GM23248 (cell line): ENCODE measurements at places on chromosomes 1 and 21. TPM values are rescaled to one million over a fixed set of nuclear protein-coding genes. Genes with fewer than 3 reads are reported as not detected.

Gene TIE1
- total RNA-seq = not detected in 2 replicates

DNA sequence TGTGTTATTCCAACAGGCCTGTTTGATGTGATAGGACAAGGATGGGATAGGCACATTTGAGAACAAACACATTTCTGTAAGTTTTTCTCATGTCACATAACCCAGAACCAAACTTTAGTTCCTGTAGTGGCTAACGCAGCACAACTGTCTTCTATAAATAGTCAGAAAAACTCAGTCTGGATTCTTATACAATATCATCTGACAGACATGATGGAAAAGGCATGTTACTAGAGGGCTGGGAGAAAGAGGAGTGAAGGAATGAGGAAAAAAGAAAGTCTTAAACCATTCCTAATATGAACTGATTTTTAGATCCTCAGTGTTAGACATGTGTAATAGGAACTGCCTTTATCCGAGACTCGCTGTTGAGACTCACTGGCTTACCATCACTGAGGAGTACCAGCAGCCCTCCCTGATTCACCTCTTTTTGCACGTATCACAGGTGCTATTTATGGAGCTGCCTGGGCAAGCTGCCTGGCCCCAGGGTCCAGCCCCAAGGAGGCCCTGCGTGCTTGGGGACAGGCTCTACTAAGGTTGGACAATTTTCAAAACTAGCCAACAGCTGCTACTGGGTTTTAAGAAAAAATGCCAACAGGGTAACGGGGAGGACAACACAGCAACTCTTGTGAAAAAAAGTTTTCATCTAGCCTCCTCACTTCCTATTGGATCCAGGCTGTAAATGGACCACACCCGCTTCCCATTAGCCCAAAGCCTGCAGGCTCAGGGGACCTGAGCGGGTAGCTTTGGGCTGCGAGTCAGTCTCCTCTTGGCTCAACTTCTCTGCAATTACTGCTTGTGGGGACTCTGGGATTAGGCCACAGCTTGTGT lies 30.7 kb upstream of the SERBP1 start:
- DNase-seq = peak; percentile 47
- no peak overlapping the region for H3K4me3 ChIP-seq
- H3K36me3 ChIP-seq = no peaks in the 10 kb centered on the region
- H3K4me1 ChIP-seq = no peaks in the 10 kb centered on the region; the same call in 1 of the 2 replicates
- no peak overlapping the region for H3K27ac ChIP-seq

Gene RCSD1
- 0.22 TPM in 1 of 2 replicates, not detected in the other for total RNA-seq

DNA sequence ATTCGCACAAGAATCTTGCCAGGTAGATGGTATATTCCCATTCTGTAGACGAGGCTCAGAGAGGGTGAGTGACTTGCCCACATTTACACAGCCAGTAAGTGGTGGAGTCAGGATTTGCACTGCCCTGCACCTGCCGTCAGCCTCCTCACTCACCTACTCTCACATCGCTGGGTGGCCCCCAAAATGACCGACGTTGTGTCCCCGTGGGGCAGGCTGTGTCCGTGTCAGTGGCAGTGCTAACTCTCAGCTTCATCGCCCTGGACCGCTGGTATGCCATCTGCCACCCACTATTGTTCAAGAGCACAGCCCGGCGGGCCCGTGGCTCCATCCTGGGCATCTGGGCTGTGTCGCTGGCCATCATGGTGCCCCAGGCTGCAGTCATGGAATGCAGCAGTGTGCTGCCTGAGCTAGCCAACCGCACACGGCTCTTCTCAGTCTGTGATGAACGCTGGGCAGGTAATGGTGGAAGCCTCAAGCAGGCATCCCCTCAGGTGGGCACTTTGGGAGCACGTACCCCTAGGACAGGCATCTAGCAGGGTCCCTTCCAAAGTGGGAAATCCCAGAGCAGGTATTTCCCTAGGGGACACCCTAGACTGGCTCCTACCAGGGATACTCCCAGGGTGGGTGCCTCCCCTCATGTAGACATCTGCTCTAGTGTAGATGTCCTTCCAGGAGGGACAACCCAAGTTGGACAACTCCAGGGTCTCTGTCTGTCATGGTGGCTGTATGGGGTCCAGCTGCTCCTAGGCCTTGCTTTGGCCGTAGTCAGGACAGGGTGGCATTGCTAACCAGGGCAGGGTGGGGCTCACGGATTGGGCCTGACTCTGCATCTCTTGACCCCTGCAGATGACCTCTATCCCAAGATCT lies 3.4 kb downstream of the HCRTR1 start:
- DNase-seq = no peak
- no peaks in the 10 kb centered on the region for H3K36me3 ChIP-seq
- no peaks in the 10 kb centered on the region for H3K27me3 ChIP-seq
- H3K4me3 ChIP-seq = no peak overlapping the region
- peaks cover 3% of the 10 kb centered on the region for H3K4me1 ChIP-seq

Gene CD1B
- not detected in 2 replicates for total RNA-seq

GRCh38 chr1:58576325-58576726 lies 726 bp downstream of the TACSTD2 start:
- H3K4me1 ChIP-seq = no peaks in the 10 kb centered on the region
- peak; percentile 50 for DNase-seq
- no peaks in the 10 kb centered on the region for H3K36me3 ChIP-seq
- H3K4me3 ChIP-seq = peak overlapping the region; percentile 53
- no peaks in the 10 kb centered on the region for H3K27me3 ChIP-seq
- H3K27ac ChIP-seq = no peak overlapping the region

GRCh38 chr1:6586404-6586816 lies 6.6 kb downstream of the ZBTB48 start:
- H3K27me3 ChIP-seq = no peaks in the 10 kb centered on the region
- H3K27ac ChIP-seq = no peak overlapping the region
- H3K4me3 ChIP-seq = no peak overlapping the region
- H3K4me1 ChIP-seq = no peaks in the 10 kb centered on the region
- no peak for DNase-seq

DNA sequence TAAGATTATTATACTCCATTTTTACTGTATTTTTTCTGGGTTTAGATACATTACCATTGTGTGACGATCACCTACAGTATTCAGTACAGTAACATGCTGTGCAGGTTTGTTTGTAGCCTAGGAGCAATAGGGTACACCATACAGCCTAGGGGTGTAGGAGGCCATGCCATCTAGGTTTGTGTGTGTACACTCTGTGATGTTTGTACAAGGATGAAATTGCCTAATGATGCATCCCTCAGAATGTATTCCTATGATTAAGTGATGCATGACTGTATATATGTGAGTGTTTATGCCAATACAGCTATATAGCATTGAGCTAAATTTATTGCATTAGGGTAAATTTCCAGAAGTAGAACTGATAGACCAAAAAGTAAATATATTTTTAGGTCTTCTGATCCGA lies 23.3 kb downstream of the TUFT1 start:
- peaks cover 3% of the 10 kb centered on the region; the same call in 1 of the 2 replicates for H3K4me1 ChIP-seq
- no peak overlapping the region for H3K27ac ChIP-seq
- no peak for DNase-seq

GRCh38 chr21:31198575-31198974 lies 145.5 kb downstream of the TIAM1 start:
- peak; percentile 74 for DNase-seq
- H3K4me3 ChIP-seq = no peak overlapping the region
- no peak overlapping the region for H3K27ac ChIP-seq
- peaks cover 30% of the 10 kb centered on the region for H3K4me1 ChIP-seq
- no peaks in the 10 kb centered on the region for H3K36me3 ChIP-seq

GRCh38 chr1:227929751-227930472 lies 17.8 kb downstream of the WNT9A start:
- H3K27ac ChIP-seq = no peak overlapping the region
- H3K4me3 ChIP-seq = no peak overlapping the region
- no peaks in the 10 kb centered on the region for H3K4me1 ChIP-seq

- H3K4me3 ChIP-seq = no peak overlapping the region
- DNase-seq = peak; percentile 86
- no peaks in the 10 kb centered on the region for H3K36me3 ChIP-seq
- H3K4me1 ChIP-seq = peaks cover 15% of the 10 kb centered on the region
These were observed 16.2 kb downstream of the TTC39A start for GRCh38 chr1:51313961-51314777.

GRCh38 chr1:42133809-42134526 lies 19.2 kb upstream of the GUCA2B start:
- H3K36me3 ChIP-seq = no peaks in the 10 kb centered on the region
- no peak overlapping the region for H3K4me3 ChIP-seq
- DNase-seq = no peak
- H3K4me1 ChIP-seq = no peaks in the 10 kb centered on the region

Gene OR2T12
- not detected in 2 replicates for total RNA-seq

DNA sequence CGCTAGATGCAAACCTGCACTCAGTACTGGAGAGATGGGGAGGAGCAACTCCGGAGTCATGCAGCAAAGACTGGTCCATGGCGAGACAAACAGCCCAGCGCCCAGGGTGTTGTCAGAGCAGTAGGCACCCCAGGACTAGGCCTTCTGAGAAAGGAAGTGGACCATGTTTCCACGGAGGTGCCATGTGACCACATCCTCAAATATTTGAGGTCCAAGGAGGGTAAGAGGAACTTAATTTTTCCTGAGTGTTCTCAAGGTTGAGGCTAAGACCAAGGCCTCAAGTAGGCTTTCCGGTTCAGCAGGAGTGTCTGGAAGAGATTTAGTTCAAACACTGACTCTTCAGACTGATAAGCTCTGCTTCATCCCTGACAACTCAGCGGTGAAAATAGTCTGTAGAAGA lies 186.2 kb downstream of the RHOU start:
- 0 out of 2 replicates have a peak, but pooled peaks cover 9% of the 10 kb centered on the region for H3K27me3 ChIP-seq
- H3K36me3 ChIP-seq = no peaks in the 10 kb centered on the region
- H3K4me3 ChIP-seq = no peak overlapping the region
- no peak for DNase-seq
- H3K4me1 ChIP-seq = no peaks in the 10 kb centered on the region
- no peak overlapping the region for H3K27ac ChIP-seq

GRCh38 chr1:31306278-31306677 lies 9.4 kb downstream of the ZCCHC17 start:
- H3K36me3 ChIP-seq = peaks cover 5% of the 10 kb centered on the region; the same call in 1 of the 2 replicates
- H3K27ac ChIP-seq = peak overlapping the region; percentile 81
- H3K4me1 ChIP-seq = peaks cover 11% of the 10 kb centered on the region
- no peaks in the 10 kb centered on the region for H3K27me3 ChIP-seq
- H3K4me3 ChIP-seq = peak overlapping the region; percentile 21
- peak; percentile 96 for DNase-seq

DNA sequence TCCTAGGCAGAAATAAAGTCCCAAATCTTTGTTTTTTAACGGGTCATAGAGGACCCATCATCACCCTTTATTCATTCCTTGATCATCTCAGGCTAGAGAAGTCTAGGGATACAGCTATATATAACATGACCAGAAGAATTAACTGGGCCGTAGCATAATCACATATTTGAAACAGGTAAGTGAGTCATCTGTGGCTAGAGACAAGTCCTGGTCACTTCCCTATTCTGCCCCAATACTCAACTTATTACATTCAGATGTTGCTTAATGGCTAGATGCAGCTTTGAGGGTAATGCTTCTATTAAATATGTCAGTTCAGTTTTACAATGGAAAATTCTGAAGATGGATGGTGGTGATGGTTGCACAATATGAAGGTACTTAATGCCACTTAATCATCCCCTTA lies 47.0 kb downstream of the EXO1 start:
- H3K27ac ChIP-seq = no peak overlapping the region
- no peaks in the 10 kb centered on the region for H3K36me3 ChIP-seq
- H3K27me3 ChIP-seq = no peaks in the 10 kb centered on the region
- DNase-seq = no peak
- no peak overlapping the region for H3K4me3 ChIP-seq

- no peak overlapping the region for H3K27ac ChIP-seq
- H3K4me3 ChIP-seq = no peak overlapping the region
- DNase-seq = no peak
- H3K4me1 ChIP-seq = no peaks in the 10 kb centered on the region
- H3K27me3 ChIP-seq = no peaks in the 10 kb centered on the region
These were observed 398.2 kb upstream of the RGS18 start for GRCh38 chr1:191760016-191760415.

Gene AMY2A
- not detected in 2 replicates for total RNA-seq

GRCh38 chr21:31530897-31531705 lies 128.4 kb upstream of the SOD1 start:
- no peak overlapping the region for H3K4me3 ChIP-seq
- H3K27me3 ChIP-seq = no peaks in the 10 kb centered on the region
- H3K27ac ChIP-seq = no peak overlapping the region
- no peaks in the 10 kb centered on the region for H3K36me3 ChIP-seq
- peak; percentile 21 for DNase-seq

Gene PADI3
- total RNA-seq = not detected in 2 replicates

GRCh38 chr1:75503221-75503974 lies 107.5 kb downstream of the SLC44A5 start:
- H3K27me3 ChIP-seq = no peaks in the 10 kb centered on the region
- no peaks in the 10 kb centered on the region for H3K36me3 ChIP-seq
- no peaks in the 10 kb centered on the region for H3K4me1 ChIP-seq
- H3K4me3 ChIP-seq = no peak overlapping the region
- DNase-seq = no peak

Gene EXTL1
- total RNA-seq = 3.4 and 5.5 TPM in 2 replicates

Gene GCSAML
- not detected in 2 replicates for total RNA-seq

- H3K4me3 ChIP-seq = no peak overlapping the region
- no peaks in the 10 kb centered on the region for H3K36me3 ChIP-seq
- H3K4me1 ChIP-seq = no peaks in the 10 kb centered on the region
- H3K27ac ChIP-seq = no peak overlapping the region
- no peak for DNase-seq
These were observed 75.0 kb downstream of the TAS1R2 start for GRCh38 chr1:18784482-18784831.

GRCh38 chr1:5751163-5751540 lies 241.1 kb downstream of the NPHP4 start:
- H3K27ac ChIP-seq = no peak overlapping the region
- no peaks in the 10 kb centered on the region for H3K36me3 ChIP-seq
- H3K4me1 ChIP-seq = no peaks in the 10 kb centered on the region
- no peaks in the 10 kb centered on the region for H3K27me3 ChIP-seq
- no peak overlapping the region for H3K4me3 ChIP-seq

DNA sequence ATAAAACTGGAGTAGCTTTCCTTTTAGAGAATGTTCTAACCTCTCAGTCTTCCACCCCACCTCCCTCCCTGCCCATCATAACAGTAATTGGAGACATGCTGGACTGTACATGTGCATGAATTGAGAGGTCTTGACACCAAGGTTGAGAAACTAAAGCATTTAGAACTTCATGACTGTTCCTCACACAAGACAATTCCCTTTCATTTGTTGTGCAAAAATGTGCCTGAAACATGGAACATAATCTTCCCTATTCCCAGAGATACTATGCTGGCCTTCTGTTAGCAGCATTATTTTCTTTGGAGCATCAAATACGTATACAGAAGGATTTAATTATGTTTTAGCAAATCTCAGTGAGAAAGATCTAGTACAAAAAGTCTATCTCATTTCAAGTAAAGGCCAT lies 97.5 kb upstream of the KCNE2 start:
- no peak overlapping the region for H3K27ac ChIP-seq
- no peaks in the 10 kb centered on the region for H3K36me3 ChIP-seq
- no peaks in the 10 kb centered on the region for H3K4me1 ChIP-seq
- DNase-seq = no peak
- no peaks in the 10 kb centered on the region for H3K27me3 ChIP-seq

DNA sequence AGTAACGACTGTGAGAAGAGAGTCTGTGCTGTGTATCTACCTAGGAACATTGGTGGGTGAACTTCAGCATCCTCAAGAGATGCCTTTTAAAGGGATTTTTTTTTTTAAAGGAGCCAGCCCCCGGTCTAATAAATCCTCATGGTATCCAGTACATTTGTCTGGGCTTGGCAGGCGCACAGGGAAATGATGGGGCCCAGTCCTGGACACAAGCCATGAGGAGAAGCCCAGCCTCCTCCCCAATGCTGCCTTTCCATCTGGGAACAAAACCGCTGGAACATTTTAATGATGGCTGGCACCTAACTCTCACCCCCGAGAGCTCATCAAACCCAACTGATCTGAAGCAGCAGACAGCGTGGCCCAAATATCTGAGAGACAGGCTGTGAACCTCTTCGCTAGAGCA lies 64.2 kb downstream of the ACOT7 start:
- peaks cover 31% of the 10 kb centered on the region for H3K4me1 ChIP-seq
- H3K36me3 ChIP-seq = no peaks in the 10 kb centered on the region
- H3K4me3 ChIP-seq = no peak overlapping the region
- no peaks in the 10 kb centered on the region for H3K27me3 ChIP-seq
